ENCODE measurements at places on chromosomes 7 and 10.

DNA sequence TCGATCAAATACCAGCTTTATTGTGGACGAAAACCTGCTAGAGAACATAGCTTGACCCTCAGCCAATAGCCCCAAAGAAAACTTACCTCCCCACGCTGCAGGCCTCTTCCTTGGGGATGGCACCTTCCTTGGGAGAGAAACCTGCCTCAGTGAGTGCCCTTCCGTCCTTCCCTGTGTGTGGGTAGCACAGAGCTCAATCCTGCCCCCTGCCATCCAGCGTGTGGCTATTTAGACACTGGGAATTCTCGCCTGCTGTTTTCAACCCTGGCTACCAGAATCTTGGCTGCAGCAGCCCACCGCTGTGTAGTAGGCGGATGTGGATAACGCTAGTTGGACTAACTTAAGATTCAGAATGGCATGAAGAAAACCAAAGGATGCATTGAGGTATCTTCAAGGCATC is 238.2 kb downstream of the TEX36 start:
- no peak for DNase-seq

- no peak for DNase-seq
Observed at GRCh38 chr7:69395061-69395714, 203.1 kb upstream of the AUTS2 start.

- DNase-seq: no peak
Observed at GRCh38 chr10:113681533-113682470, 2.1 kb downstream of the CASP7 start.

GRCh38 chr10:7102557-7103349 is 308.1 kb downstream of the SFMBT2 start:
- no peak for DNase-seq

DNA sequence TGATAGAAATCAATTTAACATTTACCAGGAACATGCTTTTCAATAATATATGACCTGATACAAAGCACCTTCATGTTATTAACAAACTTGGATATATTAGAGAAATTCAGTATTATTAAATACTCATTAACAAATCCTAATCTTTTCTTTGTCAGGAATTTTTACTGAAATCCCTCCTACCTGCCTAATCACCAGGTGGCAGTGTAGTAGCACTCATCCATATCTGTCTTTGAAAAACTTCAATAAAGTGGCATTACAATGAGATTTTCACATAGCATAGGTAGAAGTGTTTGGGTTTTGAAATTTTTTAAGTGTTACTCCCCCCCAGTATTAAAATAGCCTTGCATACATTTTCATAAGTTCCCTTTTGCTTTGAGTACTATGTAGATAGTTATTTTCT is 1246.6 kb upstream of the LRRN3 start:
- no peak for DNase-seq

DNA sequence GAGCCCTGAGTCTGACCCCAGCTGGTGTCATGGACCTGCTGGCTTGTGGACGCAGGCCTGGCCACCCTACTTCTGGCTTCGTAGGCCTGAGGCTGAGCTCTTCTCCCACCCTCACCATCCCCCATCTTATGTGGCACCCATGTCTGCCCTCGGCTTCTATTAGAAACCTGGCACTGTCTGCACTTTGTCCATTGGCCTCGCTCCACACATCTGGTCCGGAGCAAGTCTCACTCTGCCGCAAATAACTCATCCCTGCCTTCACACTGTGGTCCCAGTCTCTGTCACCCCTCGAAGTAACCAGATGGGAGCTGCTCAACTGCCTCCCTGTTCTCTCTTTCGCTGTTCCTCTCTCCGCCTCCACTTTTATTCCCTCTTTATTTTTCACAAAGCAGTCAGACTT is 78.6 kb downstream of the TRRAP start:
- DNase-seq: no peak

DNA sequence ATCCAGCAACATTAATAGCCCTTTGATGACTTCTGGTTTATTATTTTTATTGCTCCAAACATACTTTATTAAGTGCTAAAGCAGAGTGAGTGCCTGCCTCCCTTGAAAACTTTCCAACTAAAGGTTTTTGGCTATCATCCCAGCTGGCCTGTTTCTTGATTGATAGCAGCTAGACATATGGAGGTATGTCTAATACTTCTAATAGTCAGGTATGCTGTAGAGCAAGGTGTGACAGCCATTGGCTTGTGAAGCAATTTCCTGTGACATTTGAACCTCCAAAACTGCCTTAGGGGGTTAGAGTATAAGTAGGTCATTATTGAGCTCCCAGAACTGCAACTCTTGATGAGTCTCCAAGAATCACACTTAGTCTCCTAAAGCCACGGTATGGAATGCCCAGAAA is 55.8 kb downstream of the LOXL4 start:
- DNase-seq: peak; percentile 4

GRCh38 chr10:98303569-98303968 is 35.6 kb upstream of the LOXL4 start:
- no peak for DNase-seq

- no peak for DNase-seq
Observed at GRCh38 chr10:48505394-48506112, 99.3 kb downstream of the ARHGAP22 start.

GRCh38 chr7:85316489-85316888 is 129.6 kb upstream of the SEMA3D start:
- DNase-seq: no peak

DNA sequence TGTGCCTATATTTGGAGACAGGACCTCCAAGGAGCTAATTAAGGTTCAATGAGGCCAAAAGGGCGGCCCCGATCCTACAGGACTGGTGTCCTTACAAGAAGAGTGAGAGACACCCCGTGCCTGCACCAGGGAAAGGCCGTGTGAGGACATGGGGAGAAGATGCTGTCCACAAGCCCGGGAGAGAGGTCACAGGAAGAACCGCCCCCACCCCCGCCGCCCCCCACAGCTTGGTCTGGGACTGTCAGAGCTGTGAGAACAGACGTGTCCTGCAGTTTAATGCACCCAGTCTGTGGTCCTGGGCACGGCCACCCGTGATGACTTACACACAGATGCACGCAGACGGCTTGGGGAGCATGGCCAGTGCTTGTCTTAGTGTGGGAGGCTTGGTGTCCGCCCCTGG is 399.5 kb downstream of the DNAJB6 start:
- DNase-seq: no peak

DNA sequence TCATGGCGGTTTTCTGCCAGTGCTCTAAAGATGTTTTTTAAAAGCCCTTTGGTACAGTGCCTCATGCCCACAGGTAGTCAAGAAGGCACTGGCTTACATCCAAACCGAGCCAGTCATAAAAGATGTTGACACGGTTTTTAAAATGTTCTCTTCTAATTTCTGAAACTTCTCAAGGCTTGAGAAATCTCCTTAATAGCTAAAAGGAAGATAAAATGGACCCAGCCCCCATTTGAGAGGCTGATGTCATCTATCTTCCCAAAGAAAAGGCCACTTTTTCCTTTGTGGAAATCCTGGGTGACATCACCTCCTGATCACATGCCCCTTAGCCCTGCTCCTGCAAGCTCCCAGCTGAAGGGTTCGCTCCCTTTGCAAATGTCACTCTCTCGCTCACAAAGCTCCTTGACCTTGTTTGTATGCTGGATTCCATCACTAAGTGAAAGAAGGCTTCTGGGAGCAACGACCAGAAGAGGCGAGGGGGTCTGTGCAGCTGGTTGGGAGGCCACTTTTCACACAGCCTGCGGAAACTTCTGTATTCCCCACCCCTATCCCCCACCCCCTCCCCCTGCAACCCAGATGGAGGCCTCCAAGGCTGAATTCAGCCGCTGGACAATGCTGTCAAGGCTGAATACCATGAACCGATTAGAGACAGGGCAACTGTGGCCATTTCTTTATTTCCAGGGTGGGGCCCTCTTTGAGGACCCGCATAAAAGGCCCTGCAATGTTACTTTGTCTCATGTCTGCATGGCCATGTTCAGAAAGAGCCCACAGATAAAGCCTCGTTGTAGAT is 122.8 kb downstream of the CUBN start:
- no peak for DNase-seq

- no peak for DNase-seq
Observed at GRCh38 chr10:112214298-112214926, 30.8 kb upstream of the GPAM start.
